ENCODE measurements at places on chromosomes 2 and 18.

DNA sequence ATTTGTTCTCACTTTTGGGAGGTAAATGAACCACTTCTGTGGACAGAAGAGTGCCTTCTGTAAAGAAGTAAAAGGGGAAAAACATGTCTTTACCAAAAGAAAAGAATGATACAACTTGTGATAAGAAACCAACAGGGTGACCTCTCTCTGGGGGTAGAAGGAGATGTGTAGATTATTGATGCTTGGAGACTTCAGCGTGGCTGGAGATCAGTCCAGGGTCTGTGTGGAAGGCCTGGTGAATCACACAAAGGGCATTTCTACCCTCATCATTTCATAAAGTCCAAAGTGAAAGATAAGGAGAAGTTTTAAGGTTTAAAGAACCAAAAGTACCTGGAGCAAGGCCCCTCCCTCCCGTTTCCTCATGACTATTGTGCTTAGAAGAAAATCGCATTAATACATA is 142.5 kb downstream of the NCK2 start:
- DNase-seq, result no peak

- no peak for DNase-seq
Measured at GRCh38 chr2:188610827-188611226, 319.2 kb downstream of the GULP1 start.

GRCh38 chr18:55390898-55391297 is 197.1 kb downstream of the TCF4 start:
- DNase-seq, result no peak

GRCh38 chr2:181570833-181571661 is 85.9 kb downstream of the CERKL start:
- DNase-seq, result peak; percentile 16

DNA sequence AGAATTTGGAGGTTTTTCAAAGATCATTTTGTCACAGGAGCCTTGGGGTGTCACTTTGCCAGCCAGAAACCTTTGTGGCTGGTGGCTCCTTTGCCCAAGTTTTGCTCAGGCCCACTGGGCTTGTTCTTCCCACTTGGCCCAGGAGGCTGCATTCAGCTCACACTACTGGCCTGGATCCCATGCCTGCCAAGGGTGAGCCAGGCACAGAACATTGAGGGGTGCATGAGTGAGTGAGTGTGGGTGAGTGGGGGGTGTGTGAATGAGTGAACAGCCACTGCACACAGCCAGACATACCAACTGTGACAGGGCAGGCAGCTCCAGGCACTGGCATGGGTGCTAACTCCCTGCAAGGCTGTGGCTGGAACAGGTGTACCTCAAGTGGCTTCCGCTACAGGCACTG is 39.6 kb downstream of the FAM171B start:
- no peak for DNase-seq

DNA sequence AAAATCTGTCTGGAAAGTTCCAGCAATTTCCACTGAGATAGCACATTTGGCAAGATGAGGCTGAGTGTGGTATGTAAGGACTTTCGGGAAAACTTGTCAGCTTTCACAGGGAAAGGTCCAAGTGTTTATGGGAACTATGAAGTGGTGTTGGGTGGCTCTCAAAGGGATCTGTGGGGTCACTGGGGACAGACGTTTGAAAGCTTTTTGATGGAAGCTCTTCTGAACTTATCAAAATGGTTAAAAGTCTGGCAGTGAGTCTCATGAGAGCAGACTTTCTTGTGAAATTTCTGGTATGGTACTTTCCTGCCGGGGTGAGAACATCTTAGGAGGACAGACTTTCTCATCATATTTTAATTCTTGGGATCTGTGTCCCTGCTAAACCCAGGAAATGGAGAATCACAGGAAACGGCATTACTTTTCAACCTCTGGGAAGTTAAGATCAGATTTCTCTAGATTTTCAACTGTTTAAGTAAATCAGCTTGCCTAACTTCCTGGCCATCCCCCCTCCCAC is 546.3 kb upstream of the ZEB2 start:
- no peak for DNase-seq

DNA sequence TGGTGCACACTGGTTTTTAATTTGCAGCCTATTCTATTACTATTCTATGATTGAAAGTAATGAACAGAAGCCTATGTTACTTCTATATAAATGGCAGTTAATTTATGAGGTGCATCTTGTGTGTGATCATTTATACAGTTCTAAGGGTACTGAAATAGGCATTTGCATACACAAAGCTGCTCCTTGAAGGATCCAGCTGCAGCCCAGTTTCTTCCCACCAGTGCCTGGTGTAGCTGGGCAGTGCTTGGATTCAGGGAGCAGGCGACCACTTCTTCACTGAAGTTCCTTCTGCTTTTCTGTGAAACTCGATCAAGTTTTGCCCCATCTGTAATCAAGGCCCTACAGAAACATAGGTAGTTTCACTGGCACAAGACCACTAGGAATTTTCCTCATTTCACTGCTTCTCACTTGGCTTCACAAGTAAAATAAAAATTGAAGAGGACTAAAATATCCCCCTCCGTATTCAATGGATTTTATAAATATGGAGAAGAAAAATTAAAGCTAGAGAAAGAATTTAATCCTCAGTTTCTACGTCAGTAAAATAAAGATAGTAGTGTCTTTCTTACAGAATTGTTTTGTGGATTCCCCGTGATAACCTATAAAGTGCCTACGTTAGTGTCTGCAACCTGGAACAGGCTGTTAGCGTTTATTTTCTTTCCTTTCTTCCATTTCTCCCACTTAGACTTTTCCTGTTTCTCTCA is 1.7 kb upstream of the LPIN2 start:
- DNase-seq, result no peak

- DNase-seq, result no peak
Measured at GRCh38 chr2:177810906-177811305, 261.7 kb downstream of the PDE11A start.

DNA sequence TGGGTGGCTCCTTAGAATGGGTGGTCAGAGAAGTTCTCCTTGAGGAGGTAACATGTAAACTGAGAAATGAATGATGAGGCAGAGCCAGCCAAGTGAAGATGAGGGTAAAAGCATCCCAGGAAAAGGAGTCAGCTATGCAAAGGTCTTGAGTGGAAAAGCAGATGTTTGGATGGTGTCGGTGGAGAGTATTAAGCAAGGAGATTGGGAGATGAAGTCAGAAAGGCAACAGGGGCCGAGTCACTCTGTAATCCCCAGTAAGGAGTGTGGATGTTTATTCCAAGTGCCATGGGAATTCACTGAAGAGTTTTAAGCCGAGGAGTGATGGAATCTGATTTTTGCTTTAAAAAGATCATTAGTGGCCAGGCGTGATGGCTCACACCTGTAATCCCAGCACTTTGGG is 3.4 kb upstream of the STAMBP start:
- DNase-seq, result no peak

DNA sequence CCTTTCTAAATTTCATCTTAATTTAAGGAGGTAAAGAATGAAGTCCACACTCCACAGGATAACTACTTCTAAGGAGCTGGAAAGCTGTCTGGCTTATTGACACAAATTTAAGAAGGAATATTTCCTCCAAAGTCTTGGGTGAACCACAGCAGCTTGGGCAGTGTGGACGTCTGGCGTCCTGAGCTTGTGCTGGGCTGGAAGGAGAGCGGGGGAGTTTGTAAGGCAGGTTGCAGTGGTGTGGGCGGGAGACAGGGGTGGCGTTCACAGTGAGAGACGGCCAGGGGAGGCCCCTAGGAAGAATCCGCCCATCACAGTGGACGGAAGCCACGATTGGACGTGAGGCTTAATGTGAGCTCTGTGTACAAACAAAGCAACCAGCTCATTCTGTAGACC is 25.7 kb downstream of the ADI1 start:
- DNase-seq, result no peak

DNA sequence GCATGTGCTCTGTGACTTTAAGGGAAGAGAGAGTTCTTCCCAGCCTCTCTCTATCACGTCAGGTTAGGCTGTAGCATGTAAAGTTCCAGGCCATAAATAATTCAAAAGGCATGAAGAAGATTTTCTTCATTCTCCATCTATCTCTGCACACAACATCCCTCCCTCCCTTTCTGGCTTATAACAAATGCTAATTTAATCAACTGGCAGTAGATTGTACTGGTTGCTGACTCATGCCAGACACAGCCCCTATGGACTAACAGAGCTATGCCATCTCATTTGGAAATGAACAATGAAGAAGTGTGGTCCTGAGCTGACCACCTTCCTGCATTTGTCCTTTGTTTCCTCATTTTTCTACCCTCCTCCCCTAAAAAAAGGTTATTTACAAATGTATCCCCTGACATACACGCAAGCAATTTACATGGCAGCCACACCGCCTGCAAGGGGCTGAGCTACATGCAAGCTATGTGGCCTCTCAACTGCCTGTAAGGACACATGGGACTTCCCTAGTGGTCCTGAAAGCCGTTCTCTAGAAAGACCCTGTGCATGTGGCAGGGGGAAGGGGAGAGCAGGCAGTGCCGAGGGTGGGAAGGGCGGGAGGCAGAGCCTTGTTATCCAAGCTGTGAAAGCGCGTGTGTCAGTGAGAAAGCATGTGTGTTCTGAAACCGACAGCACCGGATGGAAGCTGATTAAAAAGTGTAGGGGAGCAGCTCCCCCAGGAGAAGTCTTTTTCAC is 90.9 kb upstream of the KLF7 start:
- DNase-seq, result peak; percentile 50

- DNase-seq, result no peak
Measured at GRCh38 chr2:132978840-132979239, 308.8 kb upstream of the LYPD1 start.

- no peak for DNase-seq
Measured at GRCh38 chr2:26344581-26345282, 1.2 kb upstream of the SELENOI start.

DNA sequence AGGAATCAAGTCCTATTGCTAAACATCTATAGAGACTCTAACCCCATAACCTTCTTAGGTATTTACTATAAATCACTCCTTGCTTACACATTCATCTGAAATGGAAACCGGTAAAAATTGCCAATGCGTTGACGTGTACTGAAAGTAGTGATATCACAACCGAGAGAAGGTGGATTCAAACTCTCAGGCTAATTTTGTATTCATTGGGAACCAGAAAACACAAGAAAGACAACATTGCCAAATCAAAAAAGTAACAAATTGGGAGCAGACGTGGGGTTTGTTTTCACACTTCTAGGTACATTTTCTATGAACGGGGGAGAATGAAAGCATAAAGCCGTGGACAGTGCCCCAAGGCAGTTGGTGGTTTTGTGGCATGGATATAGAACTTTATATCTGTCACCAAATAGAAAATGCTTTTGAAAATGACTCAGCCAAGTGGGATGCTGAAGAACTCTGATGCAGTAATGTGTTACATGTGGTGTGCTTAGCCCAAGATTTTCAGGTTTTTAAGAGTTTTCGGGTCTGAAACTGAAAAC is 155.1 kb upstream of the RASGRP3 start:
- no peak for DNase-seq

GRCh38 chr2:25831746-25832449 is 46.4 kb downstream of the ASXL2 start:
- no peak for DNase-seq

DNA sequence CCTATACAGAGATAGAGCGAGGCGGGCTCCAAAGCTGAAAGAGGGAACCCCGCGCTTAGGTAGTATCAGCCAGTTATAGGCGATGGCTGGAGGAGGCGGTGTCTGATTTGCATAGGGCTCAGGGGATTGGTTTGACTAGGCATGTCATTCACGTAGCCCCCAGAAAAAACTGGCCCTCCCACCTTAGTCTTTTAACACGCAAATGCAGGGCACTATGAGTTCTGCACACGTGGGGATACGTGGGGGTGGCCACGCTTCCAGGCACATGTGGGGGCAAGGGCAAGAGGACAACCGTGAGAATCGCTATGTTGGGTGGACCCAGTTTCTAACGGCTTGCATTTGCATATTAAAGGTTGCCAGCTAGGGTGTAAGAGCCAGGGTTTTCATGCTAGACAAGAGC is 56.7 kb upstream of the MSTN start:
- DNase-seq, result no peak

- DNase-seq, result no peak
Measured at GRCh38 chr2:12300019-12300602, 416.6 kb upstream of the TRIB2 start.

DNA sequence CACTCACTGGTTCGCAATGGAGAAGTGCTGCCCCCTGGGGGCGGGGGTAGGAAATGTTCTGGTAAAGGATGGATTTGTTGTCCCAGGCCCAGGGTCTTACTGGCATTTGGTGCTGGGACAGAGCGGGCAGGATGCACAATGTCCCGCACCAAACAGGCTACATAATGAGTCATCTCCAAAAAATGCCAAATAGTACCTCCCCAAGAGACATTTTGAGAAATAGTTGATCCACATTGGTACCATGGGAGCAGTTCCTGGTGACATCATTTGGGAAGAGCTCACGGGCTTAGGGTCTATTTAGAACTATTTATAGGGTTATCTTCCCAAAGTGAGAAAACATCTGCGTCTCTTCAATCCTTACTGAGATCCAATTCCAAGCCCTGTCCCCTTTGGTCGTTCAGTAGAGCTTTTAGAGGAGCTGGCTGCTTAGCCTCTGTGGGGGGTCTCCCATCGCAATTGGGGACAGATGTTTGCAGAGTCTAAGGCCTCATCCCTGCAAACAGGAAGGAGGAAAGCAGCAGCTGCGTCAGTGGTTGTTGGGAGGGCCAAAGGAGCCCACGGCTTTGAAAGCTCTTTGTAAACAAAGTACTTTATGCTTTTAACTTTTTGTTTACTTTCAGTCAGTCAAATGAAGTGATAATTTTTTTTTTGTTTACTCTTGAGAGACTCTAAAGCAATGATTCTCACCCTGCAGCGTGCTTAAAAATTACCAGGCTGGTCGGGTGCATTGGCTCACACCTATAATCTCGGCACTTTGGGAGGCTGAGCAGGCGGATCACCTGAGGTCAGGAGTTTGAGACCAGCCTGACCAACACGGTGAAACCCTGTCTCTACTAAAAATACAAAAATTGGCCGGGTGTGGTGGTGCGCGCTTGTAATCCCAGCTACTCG is 49.3 kb downstream of the GREB1 start:
- peak; percentile 49 for DNase-seq

- DNase-seq, result no peak
Measured at GRCh38 chr2:110657724-110658305, 20.0 kb downstream of the BUB1 start.

GRCh38 chr2:233556881-233557736 is 9.5 kb downstream of the USP40 start:
- no peak for DNase-seq

- DNase-seq, result no peak
Measured at GRCh38 chr2:3238951-3239841, 138.4 kb downstream of the EIPR1 start.
